NCI-H446 treated with DMSO at 0.1 percent for 48 hours (cell line): ENCODE measurements at places on chromosomes 7 and 10.

GRCh38 chr7:120014925-120015465 is 258.0 kb upstream of the KCND2 start:
- DNase-seq: no peak

- no peak for DNase-seq
Measured at GRCh38 chr10:63337455-63338251, 128.1 kb downstream of the JMJD1C start.

- DNase-seq: no peak
Measured at GRCh38 chr7:140327261-140327661, 71.1 kb downstream of the SLC37A3 start.

DNA sequence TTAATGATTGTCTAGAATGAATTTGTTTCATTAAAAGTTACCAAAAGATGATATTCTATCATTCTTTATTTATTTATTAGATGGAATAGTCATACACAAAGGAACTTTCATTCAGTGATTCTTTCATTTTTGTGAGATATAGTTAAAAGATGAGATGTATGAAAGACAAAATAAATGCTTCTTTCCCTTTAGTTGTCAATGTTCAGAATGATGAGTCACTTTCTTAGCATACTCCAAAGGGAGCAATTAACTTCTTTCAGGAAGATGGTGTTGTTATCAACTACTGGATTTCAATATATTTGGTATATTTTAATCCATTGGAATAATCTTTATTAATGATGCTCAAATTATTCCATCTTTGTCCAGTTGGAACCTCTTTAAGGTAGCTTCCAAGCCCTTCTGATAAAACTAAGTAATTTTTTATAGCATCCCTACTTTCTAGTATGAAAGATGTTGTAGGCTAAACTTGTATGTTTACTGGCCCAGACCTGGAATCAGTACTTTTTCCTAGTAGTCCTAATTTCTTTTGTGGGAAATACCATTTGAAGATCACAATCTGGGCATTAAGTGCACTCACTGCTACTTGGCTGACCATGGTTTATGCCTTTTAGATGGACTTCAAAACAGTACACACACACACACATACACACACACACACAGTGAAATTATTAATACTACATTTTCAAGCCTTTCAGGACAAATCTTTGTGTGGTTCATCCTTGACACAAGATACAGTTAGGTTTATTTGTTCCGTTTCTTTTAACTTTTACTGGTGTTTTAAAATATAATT is 2.5 kb downstream of the GIMAP7 start:
- no peak for DNase-seq

GRCh38 chr7:19705663-19706062 is 3.2 kb downstream of the POLR1F start:
- no peak for DNase-seq

GRCh38 chr7:135843214-135843613 is 94.6 kb upstream of the FAM180A start:
- DNase-seq: no peak

DNA sequence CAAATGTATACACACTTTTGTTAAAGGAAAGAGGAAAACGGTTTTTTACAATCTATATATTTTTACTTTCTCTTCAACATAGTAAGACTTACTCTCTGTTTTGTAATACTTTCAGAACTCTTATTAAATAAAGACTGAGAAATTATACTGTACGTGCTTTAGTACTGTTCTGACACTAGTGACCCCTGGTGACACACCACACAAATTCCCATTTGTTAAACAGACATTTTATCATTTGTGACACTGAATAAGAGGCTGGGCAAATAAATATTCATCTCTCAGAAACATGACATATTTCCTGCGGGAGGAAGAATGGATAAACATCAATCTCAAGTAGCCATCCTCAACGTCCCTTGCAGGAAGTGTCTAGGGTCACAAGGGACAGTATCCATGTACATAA is 68.9 kb upstream of the ZNF33B start:
- no peak for DNase-seq

- no peak for DNase-seq
Measured at GRCh38 chr7:30937416-30937815, 25.8 kb downstream of the AQP1 start.

DNA sequence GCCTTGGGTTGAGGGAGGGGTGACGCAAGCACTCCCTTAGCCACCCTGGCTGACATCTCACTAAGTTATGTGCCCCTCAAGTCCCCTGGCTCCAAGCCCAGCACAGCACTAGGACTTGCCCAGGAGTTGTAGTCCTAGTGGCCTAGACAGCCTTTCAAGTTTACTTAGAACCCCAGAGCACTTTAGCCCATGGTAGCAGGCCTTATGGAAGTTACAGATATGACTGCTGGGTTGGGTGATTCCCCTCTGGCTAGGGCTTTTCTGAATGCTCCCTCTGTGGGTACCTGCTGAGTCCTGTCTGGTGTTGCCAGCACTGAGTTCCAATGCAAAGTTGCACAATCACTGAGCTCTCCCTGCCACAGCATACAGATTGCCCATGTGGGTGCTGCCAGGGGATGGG is 83.2 kb downstream of the AHCYL2 start:
- DNase-seq: no peak

- no peak for DNase-seq
Measured at GRCh38 chr10:43598446-43598845, 7.8 kb upstream of the ZNF485 start.

DNA sequence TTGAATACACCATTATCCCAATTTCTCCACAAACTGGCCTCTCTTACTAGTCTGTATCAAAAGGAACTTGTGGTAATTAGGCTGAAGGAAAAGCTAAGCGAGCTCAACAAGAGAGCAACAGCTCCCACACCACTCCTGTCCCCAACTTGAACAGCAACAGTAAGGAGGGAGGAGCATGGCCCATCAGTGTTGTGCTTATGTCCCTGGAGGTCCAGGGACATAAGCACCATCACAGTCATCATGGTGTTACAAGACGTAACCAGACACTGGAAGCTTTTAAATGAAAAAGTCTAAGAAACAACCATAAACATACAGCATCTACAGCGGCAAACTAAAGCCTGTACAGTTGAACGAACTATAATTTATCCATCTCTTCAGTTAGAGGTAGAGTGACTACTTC is 989 bp downstream of the ERLIN1 start:
- DNase-seq: no peak

DNA sequence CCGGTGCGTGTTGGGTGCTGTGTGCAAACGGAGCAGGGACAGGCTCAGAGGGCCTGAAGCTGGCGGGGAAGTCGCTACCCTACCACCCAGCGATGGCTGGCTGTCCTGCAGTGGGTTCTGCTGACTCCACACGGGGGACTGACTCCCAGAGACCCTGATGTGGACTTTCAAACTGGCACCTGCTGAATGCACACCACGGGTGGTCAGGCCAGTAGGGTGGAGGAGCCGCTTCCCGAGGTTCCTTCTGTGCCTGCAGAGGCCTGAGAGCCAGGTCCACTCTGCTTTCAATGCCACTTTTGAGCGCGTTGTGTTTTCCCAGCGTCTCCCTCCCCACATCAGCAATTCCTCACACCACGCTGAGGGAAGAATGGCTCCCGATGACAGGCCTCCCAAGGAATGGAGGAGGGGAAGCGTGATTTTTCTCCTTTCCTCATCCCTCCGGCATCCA is 135.3 kb downstream of the ADARB2 start:
- DNase-seq: no peak

DNA sequence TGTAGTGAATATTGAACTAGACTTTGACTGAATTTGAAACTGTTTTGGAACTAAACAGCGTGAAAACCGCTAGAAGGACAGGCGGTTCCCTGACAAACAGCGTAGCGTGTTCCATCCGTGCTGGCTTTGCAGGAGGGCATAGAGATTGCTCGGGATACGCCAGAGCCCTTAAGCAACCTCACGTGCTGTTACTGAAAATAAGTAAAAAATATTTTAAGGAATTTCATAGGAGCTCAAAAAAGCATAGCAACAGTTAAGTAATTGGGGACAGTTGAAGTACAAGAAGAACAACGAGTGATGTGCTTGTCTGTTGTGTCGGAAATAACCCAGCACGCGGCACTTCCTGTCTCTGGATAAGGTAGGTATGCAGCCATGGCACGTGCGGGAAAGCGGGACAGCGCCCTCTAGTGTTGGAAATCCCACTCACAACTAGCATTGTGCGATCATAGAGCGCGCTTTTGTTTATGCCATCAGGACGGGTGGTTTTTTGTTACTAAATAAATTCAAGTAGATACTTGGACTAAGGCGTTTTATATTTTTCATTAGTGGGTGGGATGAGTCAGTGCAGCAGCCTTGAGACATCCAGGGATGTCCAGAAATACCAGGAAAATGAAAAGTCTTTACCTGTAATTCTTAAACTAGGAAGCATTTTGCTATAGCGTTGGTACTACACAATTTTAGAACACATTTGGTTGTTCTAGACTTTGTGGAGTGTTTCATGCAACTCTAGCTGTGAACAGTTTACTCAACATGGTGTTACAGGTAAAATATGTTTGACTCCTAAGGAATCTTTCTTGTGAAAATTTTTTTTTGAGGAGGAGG is 50.4 kb downstream of the DNAJB6 start:
- no peak for DNase-seq

DNA sequence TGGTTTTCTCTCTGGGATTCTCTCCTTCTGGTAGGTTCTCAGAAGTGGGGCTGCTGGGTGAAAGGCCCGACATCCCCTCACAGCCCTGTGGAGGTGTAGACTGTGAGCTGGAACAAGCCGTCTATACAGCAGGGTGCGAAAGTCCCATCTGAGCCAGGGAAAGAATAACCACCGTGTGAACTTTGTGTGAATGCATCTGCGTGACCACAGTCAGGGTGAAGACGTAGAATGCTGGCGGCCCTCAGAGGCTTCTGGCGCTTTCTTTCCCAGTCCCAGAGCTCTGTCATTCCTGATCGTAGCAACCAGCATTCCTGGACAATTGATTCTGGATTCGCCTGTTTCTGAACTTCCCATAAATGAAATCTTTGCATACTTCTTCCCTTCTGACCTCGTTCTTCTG is 30.0 kb downstream of the ELFN1 start:
- DNase-seq: no peak

DNA sequence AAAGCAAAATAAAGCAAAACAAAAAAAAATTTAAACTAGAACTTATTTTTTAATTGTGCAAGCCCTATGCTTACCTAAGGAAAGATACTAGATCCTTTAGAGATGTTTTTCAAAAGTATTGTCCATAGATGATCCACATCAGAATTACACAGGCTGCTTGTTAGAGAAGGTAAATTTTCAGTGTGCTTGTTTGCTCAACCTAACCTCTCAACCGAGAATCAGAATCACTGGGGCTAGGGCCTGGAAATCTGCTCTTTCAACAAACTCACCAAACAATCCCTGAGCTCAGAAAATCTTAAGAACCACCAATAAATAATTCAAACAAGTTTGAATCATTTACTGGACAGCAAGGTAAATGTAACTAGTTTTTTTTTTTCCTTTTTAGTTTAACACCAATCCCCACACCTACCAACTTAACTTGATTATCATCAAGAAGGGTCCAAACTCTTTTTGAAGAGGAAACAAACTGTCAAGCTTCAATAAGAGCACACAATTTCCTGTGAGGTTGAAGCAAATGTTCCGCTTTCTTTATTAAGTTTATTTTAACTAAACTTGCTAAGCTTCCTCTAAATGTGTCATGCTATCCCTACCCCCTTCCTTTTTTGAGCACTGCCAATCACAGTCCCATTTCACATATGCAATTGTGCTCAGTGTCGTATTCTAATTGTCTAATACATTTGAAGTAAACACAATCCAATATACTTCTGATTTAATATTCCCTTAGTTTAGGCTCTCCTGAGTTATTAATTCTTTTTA is 7.4 kb upstream of the TSPAN33 start:
- DNase-seq: no peak

- no peak for DNase-seq
Measured at GRCh38 chr10:33539116-33539515, 204.6 kb upstream of the NRP1 start.

DNA sequence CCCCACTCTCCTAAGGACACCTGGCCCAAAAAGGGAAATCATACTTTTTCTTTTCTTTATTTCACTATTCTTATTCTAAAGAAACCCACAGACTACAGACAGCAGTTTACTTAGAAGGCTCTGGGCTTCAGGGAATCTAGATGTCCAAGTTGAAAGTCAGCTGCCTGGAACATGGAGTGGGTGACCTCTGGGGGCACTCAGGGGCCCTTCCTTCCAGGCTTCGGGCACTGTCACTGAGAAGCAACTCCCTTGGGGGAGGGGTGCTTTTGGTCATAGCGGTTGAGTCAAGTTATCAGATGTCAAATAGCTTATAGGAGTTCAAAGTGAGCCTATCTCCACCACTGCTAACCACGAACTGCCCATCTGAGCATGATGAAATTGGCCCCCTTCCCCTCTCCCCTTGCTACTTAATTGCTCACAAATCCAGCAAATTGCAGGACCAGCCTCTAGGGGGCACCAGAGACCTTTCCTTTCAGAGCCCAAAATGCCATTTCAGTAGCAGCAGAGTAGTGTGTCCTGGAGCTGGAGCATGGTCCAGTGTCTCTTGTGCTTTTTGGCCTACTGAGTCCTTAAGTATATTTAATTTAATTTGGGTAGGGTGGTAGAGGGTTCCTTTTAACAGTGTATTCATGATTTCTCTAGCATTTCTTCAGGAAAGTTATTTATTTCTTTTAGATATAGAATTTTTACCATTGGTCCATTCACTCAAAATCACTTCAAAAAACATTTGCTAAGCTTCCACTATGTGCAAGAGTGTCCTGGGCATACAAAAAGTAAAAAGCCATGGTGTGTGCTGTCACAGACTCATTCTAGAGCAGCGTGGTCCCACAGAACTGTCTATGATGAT is 463.8 kb downstream of the KCNMA1 start:
- peak; percentile 47 for DNase-seq

GRCh38 chr7:24898691-24899090 is 81.3 kb downstream of the OSBPL3 start:
- no peak for DNase-seq

- no peak for DNase-seq
Measured at GRCh38 chr7:84145892-84146291, 48.7 kb downstream of the SEMA3A start.

GRCh38 chr7:44693641-44694313 is 54.9 kb upstream of the ZMIZ2 start:
- no peak for DNase-seq

- no peak for DNase-seq
Measured at GRCh38 chr7:95478272-95479037, 7.3 kb upstream of the ASB4 start.
